ENCODE measurements at places on chromosomes 5 and 9.

- DNase-seq, result no peak
These were observed 15.1 kb upstream of the IPPK start for GRCh38 chr9:92685022-92685421.

- no peak for DNase-seq
These were observed 17.9 kb downstream of the FER start for GRCh38 chr5:108765647-108766046.

GRCh38 chr5:102629827-102630605 is 125.1 kb upstream of the PAM start:
- no peak for DNase-seq

GRCh38 chr9:116368680-116369079 is 215.1 kb downstream of the PAPPA start:
- no peak for DNase-seq

GRCh38 chr5:146704949-146705665 is 173.4 kb downstream of the PPP2R2B start:
- DNase-seq, result no peak

DNA sequence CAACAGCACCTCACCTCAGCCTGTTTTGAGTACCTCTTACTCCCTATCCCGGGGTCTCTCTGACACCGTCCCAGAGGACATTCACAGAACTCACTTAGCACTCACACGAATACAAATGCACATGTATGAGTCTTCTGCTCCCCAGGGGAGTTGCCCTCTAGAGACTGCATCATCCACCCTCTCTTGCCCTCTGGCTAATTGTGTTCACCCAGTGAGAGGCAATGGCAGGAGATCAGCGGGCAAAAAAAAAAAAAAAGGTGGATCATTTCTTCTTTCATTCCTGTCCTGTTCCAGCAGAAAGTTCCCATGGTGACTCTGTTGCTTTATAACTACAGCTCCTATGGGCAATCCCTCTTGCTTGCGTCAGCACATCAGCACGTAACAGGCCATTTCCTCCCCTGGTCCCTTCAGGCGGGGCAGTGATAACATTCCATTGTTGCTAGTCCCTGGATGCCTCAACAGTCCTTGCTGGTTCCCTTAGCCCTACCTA is 23.5 kb upstream of the SNX2 start:
- peak; percentile 49 for DNase-seq

DNA sequence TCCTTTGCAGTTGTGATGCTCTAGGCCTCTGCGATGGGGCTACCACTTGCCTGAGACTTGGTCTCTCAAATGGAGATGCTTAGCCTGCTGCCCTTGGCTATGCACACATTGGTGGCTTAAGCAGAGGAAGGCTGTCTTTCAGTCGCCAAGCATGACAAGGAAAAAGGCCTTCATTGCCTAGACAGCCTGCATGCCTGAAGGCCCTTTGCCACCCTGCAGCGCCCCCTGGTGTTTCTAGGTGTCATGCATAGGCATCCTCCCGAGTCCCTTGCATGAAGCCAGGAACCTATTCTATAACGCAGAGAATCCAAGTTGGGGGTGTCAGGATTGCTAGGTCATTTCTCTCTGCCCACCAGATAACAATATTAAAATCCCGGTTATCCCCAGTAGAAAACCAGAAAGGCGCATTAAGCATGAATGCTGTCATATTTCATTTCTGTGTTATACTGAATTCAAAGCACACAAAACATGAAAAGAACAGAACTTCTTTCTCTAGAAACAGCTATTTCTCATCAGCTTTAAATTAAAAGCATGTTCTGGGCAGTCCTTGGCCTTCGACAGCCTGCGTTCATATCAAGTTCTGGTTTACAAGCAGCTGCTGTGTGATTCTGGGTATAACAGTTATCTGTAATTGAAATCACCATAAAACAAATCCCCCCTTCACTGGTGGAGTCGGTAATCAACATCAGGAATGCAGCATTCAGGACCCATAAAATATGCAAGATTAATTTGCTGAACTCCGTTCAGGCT is 59.7 kb upstream of the TRPC7 start:
- DNase-seq, result peak; percentile 34

- peak; percentile 9 for DNase-seq
These were observed 47.4 kb upstream of the BARX1 start for GRCh38 chr9:94002316-94003140.

DNA sequence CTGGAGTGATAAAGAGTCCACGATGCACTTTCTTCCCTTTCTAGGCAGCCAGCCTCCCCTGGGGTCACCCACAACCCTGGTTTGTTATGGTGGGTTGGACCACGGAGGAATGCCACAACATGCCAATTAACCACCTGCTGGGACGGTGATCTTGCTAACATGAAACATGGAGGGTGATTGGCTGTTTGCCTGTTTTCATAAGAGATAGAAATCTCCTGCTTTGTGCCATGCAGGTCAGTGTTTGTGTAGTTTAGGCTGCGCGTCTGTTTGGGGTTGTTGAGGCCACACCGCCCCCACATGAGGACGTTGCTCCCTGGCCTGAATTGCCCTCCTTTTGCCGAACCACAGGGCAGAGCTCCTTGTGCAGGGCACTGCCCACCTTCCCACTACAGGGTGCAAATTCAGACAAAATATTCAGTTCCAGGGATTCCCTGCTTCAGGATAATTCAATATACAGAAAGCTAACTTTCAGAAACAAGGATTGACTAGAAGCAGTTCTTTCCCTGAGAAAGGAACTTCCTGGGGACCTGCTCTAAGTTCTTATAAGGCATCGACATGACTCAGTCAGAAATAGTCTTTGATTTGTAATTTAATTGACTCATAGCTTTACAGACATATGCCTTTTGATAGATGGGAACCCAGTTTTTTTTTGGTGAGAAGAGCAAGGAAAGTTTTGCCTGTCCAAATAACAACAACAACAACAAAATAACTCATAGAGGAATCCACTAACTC is 427.6 kb downstream of the GADD45G start:
- DNase-seq, result no peak

GRCh38 chr9:107690021-107690420 is 200.5 kb upstream of the KLF4 start:
- DNase-seq, result no peak

DNA sequence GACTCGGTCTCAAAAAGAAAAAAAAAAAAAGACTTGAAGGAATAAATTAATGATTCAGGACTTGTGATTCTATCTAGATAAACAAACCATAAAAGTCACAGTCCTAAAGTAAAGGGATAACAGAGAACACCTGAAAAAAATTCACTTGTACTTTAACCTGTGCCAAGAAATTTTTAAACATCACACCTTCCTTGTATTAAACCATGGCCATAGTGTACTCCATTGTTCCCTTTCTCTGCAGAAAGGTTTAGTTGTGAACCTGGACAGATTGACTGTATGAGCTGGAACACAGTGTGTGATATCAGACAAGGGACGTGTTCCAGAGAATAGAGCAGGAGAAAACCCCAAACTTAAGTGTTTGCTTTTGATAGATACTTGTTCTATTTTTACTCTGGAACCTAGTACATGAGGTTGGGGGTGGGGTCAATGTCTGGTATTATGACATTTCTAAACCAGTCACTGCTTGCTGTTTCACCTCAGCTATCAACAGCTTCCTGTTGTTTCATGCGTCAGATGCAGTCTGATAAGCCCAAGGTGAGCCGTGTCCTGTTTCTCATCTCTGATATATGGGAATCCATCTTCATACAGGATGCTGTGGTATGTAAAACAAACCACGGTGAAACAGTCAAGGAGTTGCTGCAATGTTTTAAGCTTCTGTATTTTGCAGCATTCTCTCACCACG is 62.5 kb upstream of the ITGA1 start:
- DNase-seq, result no peak

GRCh38 chr9:120693700-120694008 is 20.6 kb downstream of the MEGF9 start:
- DNase-seq, result no peak

DNA sequence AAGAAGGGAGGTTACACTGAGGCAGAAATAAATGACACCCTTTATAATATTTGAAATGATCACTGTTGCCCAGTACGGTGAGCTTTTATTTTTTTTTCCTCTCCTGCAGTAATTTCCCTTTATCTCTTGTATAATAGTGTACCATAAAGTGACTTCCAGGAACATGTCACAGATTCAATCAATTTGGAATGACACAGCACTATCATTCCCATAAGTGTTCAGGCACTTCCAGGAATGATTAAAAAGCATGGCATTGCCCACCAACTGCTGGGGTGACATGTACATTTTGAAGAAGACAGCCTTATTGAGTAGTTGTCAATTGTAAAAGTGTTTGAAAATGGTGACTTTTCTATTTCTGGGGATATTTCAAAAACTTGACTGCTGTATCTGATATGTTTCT is 1700.9 kb upstream of the NUDT12 start:
- no peak for DNase-seq

DNA sequence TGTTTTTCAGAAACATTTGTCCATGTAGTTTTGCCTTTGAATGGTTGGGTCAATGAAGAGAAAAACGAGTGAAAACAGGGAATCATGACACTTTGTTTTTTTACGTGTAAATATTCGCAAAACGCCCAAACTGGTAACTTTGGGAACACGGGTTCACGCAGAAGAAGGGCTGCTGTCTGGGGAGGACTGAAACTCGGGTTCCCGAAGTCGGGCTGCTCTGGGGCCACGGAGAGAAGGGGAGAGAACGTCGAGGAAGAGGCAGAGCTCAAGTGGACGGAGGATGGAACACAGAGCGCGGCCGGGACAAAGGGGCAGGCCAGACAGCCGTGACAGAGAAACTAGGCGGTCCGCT is 478 bp upstream of the SETD9 start:
- no peak for DNase-seq

DNA sequence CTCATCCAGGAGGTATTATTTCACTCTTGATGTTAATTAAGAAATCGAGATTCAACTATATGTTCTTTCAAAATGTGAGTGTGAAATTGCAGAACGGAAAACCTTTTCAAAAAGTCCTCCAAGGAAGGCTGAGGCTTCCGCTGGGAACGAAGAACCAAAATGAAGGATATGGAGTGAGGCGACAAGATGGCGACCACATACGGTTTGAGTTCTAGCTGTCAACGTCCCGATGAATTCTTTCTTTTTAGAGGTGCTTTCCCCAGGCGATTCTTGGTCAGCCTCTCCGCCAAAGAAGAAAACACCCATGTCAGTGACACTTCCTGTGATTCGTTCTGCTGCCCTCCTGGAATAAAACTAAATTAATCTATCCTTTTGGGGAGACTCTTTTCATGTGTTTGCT is 78.3 kb upstream of the ADAMTS16 start:
- no peak for DNase-seq

DNA sequence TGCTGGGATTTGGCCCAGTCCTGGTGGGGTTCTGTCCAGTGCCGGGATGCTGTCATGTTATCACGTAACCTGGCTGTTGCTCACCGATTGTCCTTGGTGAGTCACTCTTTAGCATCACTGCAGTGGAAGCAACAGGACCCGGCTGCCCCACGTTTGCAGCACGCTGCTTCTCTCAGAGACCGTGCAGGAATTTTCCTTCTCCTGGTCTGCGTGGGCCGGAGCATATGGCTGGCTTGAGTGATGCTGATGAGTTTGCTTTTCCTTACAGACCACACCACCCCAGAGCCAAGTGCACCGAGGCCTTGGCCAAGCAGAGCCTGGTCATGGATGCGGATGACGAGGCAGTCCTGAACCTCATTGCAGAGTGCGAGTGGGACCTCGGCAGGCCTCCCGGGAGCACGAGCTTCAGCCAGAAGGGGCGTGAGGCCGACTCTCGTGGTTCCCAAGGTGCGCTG is 21.4 kb downstream of the CEP72 start:
- peak; percentile 31 for DNase-seq

- DNase-seq, result peak; percentile 45
These were observed 101.6 kb downstream of the NREP start for GRCh38 chr5:111655169-111655924.

DNA sequence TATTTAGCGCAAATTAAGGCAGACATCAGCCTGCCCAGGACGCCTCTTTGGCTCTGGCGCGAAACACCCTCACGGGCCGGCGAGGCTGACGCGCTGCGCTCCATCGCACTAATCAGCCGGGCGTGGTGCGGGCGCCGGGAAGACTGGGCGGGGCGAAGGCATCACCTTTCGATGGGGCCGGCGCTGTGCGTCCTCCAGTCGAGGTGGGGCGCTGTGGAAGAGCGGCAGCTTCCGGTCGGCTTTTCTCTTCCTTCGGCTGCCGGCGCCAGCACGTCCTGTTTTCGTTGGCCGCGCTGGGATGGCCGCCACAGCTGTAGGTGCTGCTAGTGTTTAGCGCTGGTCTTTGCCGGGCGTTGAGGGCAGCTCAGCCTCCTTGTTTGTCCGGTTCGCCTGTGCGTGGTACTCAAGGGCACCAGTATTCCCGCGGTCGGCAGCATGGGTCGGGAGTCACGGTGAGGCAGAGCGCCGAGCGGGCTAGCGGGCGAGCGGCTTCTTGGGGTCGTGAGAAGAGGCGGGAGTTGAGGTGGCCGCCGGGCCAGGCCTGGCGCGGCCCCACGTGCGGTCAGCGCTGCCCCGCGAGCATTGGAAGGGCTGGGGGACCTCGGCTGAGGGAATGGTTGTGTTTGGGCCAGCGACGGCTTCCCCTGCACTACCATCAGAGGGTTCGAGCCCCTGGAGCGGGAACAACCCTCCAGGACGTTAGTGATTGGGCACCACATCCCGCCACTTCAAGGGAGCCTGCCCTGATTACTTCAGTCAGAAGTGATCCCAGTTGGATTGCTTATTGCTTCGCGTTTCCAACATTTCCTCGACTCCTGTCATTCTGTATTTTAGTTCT is at the start of gene DDX46:
DDX46 (plus strand) TSS at position 276 of the 838 bp plus-strand sequence; CDS start at position 436, 160 bp downstream.
- DNase-seq, result peak; percentile 98

GRCh38 chr9:78940121-78940855 is 631.5 kb upstream of the TLE4 start:
- no peak for DNase-seq

DNA sequence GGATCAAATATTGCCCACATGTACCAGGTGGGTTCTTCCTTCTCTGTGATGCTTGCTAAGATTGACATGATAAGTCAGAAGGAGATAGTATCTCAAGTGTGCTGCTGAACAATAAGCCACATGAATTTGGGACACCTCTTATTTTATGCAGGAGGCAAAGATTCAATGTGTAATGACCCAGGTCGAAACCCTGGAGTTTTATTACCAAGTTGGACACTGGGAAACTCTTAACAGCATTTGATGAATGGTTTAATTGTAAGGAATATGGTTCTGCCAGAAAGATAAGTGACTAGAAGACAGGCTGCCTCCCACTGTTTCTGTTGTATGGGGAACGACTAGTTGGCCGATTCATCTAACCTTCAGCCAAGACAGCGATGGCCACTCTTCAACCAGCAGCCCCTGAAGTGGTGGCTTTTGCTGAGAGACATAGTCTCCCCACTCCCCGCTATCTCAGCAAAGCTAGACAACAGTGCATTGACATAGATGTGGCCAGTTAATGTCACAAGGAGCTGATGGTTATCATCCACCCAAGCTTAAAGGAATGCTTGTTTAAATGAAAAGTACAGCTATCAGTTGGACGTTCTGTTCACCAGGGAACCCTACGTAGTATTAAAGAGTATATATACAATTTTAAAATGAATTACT is 407.7 kb downstream of the KDM4C start:
- DNase-seq, result no peak

DNA sequence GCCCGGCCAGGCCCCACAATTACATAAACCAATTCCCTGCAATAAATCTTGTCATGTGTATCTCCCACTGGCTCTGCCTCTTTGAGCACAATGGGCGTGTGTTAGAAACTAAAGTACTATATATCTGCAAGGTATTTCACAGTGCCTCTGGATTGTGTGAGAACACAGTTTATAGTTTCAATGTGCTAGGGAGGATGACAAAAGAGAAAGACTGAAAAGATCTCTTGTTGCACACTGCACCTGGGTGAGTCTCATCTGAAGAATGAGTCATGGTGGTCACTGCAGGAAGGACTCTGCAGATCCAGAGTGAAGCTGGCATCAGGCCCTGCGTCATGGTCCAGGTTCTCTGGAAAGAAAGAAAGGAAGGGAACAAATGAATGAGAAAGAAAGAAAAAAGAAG is 20.7 kb upstream of the CTSV start:
- no peak for DNase-seq

- no peak for DNase-seq
These were observed 75.6 kb downstream of the EHMT1 start for GRCh38 chr9:137694236-137694959.
